Calu3 (cell line): ENCODE measurements at places on chromosomes 3 and 15.
A peak's percentile ranks its signal among the peaks of the same experiment; 100 is the strongest.

GRCh38 chr3:73046195-73046594, 15.3 kb upstream of the EBLN2 start:
- no peak for DNase-seq

GRCh38 chr3:15578289-15578867, 23.0 kb downstream of the HACL1 start:
- DNase-seq: no peak

DNA sequence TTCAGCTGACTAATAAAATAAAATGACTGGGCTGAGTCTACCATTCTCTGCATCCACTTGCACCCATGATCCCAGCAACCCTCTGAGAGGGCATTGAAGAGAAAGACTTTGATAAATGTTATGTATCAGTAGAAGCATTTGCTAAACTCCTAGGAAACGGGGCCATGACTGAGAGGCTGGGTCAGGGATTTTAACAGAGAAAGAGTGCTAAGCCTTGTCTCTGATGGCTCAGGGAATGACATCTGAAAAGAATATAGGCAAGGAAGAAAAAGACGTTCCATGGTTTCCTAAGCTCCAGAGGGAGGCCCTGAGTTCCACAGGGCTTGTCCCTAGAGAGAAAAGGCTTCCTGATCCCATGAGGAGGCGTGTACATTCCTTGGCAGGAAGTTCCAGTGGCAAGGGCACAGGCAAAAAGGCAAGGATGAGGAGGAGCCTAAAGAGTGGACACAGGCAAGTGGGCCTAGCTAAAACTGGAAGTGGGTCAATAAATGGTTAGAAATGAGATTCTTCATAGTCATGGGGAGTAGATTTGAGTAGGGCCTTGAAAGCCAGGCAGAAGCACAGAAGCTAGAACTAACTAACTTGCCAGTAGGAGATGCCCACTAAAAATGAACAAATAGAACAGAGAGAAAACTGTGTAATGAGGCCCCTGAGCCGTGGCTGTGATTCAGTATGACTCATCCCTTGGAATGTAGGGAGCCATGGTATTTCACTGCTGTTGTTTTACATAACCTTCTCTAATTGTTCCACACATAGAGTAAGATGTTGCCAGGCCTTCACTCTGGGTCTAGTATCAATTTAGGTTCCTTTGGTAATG, 44.9 kb upstream of the MANF start:
- peak; percentile 59 for DNase-seq

- no peak for DNase-seq
Observed at GRCh38 chr3:7306901-7307300, 446.0 kb downstream of the GRM7 start.

DNA sequence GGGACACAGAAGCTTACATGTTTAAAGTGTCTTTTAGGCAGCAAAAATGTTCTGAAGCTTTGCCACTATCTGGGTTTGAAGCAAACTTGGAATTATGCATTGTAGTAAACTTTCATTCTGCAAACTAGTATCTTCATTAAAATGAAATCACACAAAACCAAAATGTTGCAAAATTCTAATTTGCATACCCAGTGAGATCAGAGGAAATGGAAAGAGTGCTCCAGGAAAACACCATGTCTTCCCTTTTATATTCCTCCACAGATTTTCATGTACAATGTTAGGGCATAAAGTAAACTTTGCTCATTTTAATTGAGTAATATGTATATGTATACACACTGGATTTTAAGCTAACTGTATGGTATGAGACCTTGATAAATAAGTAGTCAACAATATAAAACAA, 23.9 kb downstream of the ANO10 start:
- DNase-seq: no peak

DNA sequence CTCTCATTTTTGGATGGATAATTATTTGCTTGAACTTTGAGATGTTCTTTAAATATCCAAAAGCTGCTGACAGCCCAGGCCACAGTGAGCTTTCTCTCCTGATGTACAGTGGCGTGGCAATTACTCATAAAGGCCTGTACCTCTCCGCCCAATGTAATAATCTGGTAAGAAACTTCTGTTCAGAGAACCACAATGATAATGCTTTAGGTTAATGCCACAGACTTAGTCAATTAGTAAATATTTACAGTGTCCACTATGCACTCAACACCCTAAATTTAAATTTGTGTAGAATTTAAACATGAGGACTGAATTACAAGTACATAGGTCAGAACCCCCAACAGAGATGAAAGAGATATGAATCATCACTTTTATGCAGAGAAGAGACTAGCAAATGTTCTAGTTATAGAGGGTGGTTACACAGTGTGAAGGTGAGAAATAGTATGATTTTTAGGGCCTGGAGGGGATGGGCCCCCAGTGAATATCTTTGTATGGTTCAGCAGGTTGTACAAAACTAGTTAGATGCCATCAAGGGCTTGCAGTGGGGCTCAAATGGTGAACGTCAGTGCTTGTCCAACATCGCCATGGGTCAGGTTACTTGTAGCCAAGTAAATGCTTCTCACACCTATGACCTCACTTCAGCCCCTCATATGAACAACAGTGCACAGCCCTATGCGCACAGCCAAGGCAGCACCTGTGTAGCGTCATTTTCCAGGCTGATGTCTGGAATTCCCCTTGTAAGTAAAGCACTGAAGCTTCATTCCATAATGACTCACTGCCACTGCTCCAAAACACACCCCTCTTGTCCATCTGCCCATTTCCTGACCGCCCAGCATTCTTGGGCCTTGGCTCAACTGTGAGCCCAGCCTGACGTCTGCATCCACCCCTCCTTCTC, 13.3 kb downstream of the ABHD2 start:
- peak; percentile 88 for DNase-seq

GRCh38 chr15:73751899-73752805, 999 bp downstream of the INSYN1 start:
- no peak for DNase-seq

- no peak for DNase-seq
Observed at GRCh38 chr15:65917407-65917756, 48.1 kb downstream of the RAB11A start.

- no peak for DNase-seq
Observed at GRCh38 chr3:128177865-128178264, 24.6 kb downstream of the EEFSEC start.

DNA sequence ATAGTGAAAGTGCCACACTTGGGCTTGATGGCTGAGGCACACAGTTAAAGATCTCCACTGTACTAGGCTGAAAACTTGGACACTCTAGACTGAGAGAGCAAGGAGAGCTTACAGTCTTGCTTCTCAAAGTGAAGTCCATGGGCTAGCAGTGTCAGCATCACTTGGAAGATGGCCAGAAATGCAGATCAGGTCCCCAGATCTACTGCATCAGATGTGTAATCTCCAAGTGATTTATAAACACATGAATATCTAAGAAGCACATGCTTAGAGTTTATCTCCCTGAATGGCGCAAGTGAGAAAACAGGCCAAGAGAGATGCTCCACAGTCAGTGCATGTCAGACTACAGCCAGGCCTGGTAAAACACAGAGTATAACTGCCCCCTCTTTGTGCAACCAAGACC, 308.6 kb downstream of the CLSTN2 start:
- DNase-seq: no peak

DNA sequence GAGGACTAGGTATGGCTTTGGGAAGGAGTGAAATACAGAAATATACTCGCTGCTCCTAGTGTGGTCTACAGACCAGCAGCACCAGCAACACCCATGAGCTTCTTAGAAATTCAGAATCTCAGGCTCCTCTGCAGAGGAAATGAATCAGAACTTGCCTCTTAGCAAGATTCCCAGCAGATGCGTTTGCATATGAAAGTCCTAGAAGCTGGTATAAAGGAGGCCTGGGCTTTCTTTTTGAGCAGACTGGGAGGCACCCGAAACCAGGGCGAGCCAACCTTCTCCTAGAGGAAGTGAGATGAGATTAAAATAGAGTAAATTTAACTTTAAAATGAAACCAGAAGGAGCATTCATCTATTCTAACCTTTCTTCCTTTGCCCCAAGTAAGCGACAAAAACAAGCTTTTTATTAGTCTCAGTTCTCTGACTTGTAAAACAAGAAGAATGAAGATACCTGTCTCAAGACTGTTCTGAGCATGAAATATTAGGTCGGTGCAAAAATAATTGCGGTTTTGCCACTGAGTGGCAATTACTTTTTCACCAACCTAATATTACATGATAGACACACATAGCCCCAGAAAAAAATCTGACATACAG, 140.0 kb downstream of the PDZRN3 start:
- DNase-seq: no peak

DNA sequence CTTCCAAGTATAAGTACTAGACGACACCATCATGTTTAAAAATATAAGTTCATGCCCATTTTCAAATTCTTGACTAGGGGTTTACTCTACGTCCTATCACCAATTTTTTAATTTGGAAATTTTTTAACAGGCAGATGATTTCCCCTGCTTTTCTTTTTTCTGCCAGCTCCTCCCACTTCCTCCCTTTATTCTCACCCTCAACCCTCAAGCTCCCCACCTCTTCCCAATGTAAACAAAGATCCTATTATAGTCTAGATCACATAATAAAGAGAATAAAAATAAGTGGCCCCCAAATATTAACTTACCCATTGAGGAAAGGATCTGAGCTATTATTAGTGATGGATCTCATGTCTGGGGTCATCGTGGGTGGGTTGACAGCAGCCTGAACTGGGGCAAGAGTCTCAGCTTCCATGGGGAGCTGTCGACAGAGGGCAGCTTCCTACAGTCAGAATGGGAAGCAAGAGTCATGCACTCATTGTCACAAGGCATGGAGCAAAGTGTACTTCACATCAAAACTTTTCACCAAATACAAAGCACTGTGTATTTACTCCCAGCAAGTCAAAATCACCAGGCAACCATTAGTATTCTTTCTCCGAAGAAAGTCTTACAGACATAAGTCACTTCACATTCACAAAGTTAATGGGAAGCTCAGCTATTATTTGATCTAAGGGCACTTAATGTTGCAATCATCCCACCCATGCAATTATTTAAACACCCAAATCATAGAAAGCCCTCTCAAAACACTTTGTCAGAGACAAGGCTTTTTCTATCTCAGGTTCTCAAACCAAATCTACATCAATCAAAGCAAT, 53.2 kb downstream of the TM4SF4 start:
- no peak for DNase-seq

DNA sequence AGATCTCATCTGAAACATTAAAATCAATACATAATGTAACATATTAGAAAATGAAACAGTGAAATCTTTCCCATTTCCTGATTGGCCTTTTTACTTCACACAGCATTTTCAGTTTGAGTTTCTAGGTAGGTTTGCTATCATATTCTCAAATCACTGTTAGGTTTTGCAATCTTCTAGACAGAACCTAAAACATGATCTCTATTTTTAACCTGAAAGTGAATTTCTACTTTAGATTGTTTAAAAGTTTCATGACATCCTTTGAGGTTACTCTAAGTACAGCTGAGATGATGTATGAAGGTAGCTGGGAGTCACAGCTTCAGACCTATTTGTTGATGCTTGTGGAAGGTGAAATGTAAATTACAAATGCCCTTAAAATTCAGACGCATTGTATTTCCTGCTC, 118.4 kb upstream of the GPR149 start:
- no peak for DNase-seq

GRCh38 chr15:60464836-60465630, 13.9 kb downstream of the ICE2 start:
- no peak for DNase-seq

DNA sequence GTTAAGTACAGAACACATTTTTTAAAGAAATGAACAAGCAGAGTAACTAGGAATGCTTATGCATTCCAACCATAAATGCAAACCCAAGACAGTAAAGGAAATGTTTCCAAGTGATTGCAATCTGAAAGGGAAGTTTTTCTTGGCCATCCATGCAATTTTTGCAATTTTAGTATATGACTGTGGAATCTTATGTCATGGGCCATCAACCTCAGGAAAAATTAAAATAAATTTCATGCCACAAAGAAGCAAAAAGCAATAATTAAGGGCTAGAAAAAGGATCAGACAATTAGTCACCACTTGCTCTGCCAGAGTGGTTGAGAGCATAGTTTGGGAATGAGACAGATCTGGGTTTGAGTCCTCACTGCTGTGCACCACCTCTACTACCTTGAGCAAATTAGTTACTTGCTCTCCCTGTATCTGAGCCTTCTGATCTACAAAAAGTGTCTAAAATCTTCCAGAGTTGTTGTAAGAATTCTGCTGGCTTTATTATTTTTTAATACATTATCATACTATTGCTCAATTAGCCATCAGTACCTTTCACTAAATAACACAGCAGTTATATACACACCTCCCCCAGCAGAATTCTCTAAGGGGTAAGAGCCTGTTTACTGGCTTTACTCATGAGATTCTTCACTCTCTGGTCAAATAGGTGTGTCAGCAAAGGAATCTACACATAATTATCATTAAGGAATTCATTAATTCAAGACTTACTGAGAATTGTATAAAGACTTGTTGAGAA, 49.7 kb upstream of the FBN1 start:
- DNase-seq: no peak

GRCh38 chr3:184805351-184806038, 6.5 kb upstream of the VPS8 start:
- DNase-seq: peak; percentile 38

GRCh38 chr15:67760901-67761300, 64.4 kb upstream of the SKOR1 start:
- no peak for DNase-seq

- no peak for DNase-seq
Observed at GRCh38 chr3:15159501-15160136, 46.4 kb upstream of the CAPN7 start.

GRCh38 chr3:71406972-71407810, 176.3 kb downstream of the FOXP1 start:
- DNase-seq: no peak

DNA sequence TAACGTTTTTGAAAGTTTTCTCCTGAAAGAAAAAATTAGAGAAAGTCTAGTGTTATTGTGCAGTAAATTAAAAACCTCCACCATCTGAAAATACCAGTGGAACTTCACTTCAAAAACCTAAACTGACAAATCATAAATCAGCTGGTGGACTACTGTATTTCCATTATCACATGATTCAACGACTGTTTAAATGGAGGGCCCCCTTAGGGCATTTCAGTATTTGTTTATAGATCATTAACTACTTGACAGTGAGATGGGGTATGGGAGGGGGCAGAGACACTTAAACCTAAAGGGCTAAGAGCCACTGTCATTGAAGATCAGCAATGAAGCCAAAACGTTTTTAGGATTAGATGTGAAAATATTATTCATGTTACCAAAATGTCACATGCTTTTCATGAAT, 8.8 kb upstream of the C15orf61 start:
- DNase-seq: no peak
